ENCODE measurements at places on chromosomes 2 and 18.

DNA sequence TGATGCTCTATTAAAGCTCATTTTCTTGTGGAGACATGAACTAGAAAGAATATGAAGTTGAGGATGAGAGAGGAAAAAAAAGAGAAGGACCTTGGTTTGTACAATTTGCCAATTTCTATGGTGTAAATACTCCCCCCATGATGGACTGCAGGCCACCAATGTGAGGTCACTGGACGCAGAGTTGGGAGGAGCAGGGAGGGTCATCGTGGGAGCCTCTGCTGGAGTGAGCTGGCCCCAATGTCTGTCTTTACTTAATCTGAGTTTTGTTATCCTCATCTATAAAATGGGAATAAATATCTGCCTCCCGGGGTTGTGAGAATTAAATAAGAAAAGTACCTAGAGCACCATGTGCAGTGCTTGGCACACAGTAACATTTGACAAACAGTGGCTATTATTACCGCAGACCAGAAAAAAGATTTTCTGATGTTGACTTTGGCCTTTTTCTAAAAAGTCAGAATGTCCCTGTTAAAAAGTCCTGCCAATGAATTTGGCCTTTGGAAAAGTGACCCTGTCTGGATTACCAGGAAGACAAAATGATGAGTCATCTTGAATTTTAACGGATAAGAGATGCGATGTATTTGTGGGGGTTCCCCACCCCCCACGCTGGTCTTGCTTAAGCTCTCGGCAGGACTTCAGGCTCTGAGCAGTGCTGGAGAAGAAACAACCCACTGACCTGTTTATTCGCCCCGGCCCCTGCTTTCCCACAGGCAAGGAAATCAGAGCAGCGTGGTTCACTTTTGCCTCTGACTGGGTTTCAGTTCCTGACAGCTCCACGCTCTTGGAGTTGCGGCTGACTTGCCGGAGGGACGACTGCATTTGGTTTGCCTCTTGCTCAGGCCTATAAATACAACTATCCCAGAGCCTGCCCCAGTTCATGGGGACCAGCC lies 50.3 kb upstream of the FOSL2 start:
- DNase-seq: no peak

- DNase-seq: no peak
These were observed 2.1 kb upstream of the SIX3 start for GRCh38 chr2:44939106-44940048.

DNA sequence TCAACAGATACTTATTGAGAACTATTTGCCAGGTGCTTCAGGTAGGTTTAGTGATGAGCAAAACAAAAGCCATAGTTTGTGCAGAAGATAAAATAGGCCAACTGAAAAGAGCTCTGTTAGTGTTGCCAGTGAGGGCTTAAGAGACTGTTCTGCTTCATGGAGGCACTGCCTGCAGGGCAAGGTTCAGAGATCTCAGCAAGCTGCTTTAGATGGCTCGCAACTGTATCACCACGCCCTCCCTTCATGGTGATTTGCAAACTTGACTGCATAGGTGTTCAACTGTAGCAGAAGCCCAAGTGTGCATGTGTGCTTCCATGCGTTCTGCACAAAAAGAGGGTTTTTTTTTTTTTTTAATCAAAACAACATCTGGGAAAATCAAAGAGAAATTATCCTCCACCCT lies 84.5 kb downstream of the RAPH1 start:
- no peak for DNase-seq

DNA sequence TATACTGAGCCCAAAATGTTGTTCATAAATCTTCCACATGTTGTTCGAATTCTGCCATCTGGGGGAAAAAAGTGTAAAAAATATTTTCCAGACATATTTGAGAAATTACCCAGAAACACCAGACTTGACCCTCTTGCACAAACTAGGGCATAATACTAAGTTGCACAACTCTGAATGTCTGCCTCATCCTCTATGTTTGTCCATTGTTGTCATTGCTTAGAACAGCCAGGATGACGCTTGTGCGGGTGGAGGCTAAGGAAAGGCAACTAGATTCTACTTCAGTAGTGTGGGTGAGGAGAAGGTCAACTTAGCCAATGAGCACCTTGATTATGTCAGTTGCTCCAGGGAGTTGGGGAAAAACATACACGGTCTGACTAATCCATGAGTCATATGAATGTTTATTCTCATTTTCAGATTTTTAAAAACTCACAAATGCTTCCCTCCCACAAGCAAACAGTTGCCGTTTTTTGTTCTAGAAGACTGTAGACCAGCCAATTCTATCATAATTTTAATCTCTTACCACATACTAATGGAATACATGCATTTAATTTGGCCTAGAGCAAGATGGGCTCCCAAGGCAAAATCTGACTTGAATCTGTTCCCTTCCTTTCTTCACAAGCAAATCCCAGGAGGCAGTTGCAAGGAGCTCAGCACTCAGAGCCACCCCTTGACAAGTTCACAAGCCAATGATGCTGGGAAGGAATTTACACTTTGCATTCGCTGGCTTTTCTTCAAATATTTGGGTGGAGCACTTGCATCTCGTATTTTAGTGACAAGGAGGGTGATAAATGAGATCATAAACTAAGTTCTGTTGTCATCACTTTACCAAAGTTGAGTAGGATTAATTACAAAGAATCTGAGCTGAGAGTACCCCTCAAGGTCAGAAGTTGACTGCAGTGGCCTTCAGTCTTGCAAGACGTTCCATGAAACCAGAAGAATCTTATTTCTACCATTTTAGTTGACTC lies 163.2 kb upstream of the TWIST2 start:
- DNase-seq: no peak

- DNase-seq: no peak
These were observed 69.9 kb downstream of the MGAT5 start for GRCh38 chr2:134323777-134324176.

DNA sequence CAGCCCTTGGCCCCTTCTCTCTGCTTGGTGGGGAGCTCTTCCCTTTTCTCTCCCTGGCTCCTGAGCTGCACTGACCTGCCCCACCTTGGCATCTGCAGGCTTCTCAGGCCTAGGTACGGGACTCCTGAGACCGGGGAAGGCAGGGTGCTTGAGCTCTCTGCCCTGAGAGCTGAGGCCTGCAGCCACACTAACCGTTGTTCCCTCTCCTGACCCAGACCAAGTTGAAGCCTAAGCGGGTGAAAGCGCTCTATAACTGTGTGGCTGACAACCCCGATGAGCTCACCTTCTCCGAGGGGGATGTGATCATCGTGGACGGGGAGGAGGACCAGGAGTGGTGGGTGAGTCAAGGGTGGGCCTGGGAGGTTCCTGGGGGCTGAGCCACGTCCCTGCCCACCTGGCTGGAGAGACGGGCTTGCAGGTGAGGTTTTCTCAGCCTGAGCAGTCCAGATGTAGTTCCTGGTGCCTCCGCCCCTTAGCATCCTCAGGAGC lies 22.2 kb downstream of the ITGB1BP1 start:
- DNase-seq: no peak

GRCh38 chr2:147017951-147018645 lies 826.7 kb upstream of the ACVR2A start:
- DNase-seq: no peak

DNA sequence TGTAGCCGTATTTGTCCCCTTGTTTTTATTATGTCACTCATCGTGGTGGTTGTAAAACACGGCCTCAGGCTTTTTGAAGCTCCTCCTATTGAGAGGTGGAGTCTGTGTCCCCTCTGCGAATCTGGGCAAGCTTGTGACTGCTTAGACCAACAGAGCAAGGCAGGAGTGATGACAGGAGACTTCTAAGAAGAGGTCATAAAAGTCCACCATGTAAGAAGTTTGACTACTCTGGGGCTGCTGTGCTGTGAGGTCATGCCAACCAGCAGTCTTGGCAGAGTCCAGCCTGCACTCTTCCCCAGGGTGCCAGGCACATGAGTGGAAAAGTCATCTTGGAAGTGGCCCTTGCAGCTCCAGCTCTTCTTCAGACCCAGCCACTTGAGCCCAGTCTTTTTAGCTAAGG lies 83.8 kb upstream of the SPTBN1 start:
- DNase-seq: no peak

- no peak for DNase-seq
These were observed 321.6 kb upstream of the RND3 start for GRCh38 chr2:150809103-150809502.

DNA sequence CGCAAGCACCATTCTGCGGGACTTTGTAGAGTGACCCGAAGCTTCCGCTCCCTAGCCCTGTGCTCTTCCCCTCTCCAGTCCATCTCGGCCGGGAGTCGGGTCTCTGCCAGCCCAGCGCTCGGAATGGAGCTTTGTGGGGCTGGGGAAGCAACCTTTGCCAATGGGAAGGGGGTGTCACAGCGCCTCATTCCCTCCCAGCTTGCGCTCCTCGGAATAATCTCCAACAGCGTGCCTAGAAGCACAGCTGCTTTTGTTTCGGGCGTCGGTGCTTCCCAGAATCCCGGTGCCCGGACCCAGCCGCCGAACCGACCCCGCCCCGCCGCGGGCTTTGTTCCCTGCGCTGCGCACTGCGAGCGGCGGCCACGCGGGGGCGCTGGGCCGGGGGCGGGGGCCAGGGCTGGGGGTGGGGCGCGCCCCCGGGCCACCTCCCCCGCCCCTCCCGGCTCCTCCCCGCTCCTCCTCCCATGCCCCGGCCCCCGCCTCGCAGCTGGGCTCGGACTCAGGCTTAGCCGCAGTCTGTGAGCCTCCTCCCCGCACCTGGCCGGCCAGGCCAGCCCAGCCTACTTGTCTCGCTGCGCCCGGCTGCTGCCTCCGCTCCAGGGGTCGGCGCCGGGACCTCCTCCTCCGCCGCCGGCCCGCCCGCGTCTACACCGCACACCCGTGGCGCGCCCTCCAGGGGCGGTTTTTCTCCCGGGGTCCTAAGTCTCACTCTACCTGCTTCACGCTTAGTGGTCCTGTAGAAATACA lies 77.7 kb upstream of the SMAD2 start:
- no peak for DNase-seq

Data from activated T-helper 1 cell treated with anti-CD3 and anti-CD28 coated beads, Interleukin-2, amount 50 U/mL, for 16 hours (primary cell).